ENCODE measurements at places on chromosomes 13 and 19. TPM values are rescaled to one million over a fixed set of nuclear protein-coding genes. Genes with fewer than 3 reads are reported as not detected.

Gene ZNF491
- total RNA-seq = 0.46 TPM

Gene NKG7
- total RNA-seq = 149 TPM

Gene ZNF132
- 3.6 TPM for total RNA-seq

Gene AXL
- total RNA-seq = 0.31 TPM

Gene PLD3
- 70.9 TPM for total RNA-seq

Gene ZNF888
- 5.0 TPM for total RNA-seq

Gene DCT
- 0.24 TPM for total RNA-seq

All from activated CD4-positive, alpha-beta memory T cell treated with anti-CD3 and anti-CD28 coated beads for 36 hours (primary cell).